GM23248 (cell line): ENCODE measurements at places on chromosomes 2 and 18.

GRCh38 chr2:158487419-158487818 lies 30.7 kb downstream of the PKP4 start:
- DNase-seq = peak; percentile 74

- DNase-seq = no peak
Measured at GRCh38 chr2:42585779-42586178, 17.3 kb downstream of the MTA3 start.

DNA sequence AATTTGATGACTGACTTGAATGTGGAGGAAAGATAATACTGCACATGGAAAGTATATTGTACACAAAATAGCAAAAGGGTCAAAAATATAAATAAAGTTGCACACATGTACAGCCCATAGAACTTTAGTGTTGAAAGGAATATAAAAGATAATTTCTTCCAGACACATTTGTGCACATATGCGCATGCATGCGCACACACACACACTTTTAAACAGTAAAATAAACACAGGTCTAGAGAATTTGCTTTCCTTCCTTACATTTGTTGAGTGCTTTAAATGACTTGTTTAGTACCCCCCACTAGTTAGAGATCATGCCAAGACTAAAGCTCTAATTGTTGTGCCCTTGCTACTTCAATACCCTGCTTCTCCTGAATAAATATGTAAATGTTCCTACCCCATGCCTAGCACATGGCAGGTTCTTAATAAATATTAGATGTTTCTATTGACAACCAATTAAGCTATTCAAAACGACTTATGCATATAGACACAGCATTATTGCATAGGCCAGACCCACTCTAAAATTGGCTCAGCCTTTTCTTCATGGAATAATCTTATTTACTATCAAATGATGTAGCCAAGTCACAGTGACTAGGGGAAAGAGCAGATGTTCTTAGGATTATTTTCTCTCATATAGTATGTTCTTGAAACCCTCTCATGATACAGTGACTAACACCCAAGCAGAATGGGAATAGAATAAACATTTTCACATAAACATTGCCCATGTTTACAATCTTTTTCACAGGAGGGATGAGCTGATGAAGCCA lies 165.5 kb upstream of the ACVR2A start:
- DNase-seq = no peak

DNA sequence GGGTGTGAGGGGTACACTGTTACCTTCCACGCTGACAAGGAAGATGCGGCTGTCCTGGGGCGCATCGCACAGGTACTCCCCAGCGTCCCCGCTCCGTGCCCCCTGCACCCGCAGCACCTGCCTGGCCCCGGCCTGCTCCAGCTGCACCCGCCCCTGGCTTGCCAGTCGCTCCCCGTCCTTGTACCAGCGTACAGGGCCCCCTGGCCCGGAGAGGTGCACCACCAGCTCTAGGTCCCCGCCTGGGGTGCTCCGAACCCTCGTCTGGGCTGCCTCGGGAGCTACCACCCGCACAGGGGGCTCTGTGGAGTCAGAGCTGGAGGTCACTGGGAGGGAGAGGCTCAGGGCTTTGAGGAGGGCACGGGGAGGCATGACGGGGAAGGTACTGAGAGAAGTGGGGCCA lies 13.5 kb downstream of the TMEM198 start:
- DNase-seq = no peak

DNA sequence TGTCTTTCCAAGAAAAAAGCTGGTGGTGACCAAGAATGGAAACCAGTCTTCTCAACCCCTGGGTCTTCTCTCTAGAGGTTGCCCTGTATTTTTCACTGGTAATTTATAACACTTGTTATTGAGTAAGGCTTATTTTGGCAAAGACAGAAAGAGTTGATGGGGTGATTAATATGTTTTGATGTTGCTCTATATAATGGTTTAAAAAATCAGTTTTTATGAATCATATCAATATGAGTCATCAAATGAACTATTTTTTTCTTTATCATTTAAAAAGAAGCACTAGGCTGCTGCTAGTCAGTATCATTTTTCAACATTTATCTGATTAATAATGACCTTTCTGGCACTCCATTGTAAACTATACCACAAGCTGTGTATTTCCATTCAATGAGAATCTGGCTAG lies 1142.2 kb downstream of the LRP1B start:
- DNase-seq = peak; percentile 9

- no peak for DNase-seq
Measured at GRCh38 chr18:50282521-50283335, 1.4 kb upstream of the MBD1 start.

DNA sequence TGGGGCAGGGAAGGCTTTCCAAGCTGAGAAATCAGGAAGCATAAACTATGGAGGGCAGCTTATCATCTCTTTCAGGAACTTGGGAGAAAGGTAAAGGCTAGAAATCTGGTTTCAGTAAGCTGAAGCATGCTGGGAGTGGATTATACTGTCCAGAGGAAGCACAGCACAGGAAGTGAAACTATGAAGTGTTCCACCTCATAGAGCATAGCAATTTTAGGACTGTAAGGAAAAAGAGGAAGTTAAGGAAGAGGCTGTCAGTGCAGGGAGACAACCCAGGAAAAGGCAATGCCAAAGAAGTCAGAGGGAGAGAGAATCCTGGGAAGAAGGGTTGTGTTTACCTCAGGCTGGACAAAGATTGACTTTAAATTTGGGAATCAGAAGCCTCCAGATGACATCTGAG lies 51.9 kb downstream of the EFEMP1 start:
- DNase-seq = no peak

GRCh38 chr2:133475610-133476009 lies 92.7 kb downstream of the NCKAP5 start:
- no peak for DNase-seq

- DNase-seq = no peak
Measured at GRCh38 chr18:50232419-50232818, 33.9 kb downstream of the CFAP53 start.

GRCh38 chr2:223744580-223744979 lies 92.8 kb downstream of the AP1S3 start:
- no peak for DNase-seq
